ENCODE measurements at places on chromosomes 5 and 9. TPM values are rescaled to one million over a fixed set of nuclear protein-coding genes. Genes with fewer than 3 reads are reported as not detected.

DNA sequence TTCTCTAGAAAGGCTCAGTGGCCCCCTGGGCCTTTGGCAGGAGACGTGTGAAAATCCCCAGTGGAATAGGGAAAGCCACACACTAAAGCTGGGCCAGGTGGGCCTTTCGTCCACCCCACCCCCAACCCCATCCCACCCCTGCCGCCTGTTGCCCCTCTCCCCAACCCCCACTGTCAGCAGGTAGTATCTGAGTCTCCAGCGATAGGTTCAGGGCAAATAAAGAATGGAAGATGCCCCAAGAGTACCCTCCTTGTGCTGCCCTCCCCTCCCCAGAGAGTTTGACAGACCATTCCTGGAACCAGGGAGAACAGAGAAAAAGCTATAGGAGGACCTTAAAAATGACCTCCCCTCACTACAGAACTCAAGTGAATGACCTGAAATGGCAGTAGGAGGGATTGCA lies 36.7 kb upstream of the UBE2D2 start:
- no peak for DNase-seq

GRCh38 chr5:158875272-158875679 lies 224.4 kb downstream of the EBF1 start:
- peak; percentile 59 for DNase-seq

Gene PLAC8L1
- total RNA-seq = 0.67 TPM

GRCh38 chr5:30960036-30960435 lies 233.4 kb upstream of the CDH6 start:
- DNase-seq = no peak

GRCh38 chr9:89591274-89592212 lies 13.3 kb upstream of the GADD45G start:
- no peak for DNase-seq

GRCh38 chr9:127865645-127866464 lies 11.4 kb upstream of the ENG start:
- DNase-seq = no peak

Gene IL13
- 0.84 TPM for total RNA-seq

DNA sequence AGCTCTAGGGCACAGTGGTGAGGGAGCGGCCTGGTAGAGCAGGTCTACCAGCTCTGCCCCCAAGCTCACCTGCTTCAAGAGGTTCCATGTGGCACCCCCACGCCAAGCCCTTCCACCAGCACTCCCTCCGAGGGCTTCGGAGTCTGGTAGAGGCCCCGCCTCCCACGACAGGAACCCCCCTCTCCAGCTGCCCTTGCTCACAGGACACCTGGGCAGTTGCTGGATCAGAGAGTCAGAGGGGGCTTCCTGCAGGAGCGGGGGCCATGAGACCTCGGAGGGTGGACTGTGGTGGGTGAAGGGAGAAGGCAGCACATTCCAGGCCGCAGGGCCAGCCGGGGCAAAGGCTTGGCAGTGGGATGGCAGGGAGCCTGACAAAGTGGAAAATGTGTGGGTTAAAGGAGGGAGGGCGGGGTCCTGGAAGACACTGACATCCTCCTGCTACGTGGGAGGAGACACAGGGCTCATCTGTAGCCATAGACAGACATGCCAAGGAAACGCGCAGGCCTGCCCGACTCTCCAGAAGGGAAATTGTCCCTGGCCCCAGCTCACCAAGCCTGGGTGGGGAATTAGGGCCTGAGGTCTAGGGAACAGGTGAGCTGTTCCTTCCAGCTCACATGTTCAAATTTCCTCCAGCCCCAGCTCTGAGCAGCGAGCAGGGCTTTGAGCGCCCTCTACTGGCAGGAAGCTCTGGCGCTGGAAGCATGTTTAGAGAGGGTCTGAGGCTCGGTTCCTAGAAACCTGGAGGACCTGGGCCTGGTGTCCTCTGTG lies 74.2 kb downstream of the NTNG2 start:
- peak; percentile 65 for DNase-seq

Gene PIP5KL1
- 3.3 TPM for total RNA-seq

DNA sequence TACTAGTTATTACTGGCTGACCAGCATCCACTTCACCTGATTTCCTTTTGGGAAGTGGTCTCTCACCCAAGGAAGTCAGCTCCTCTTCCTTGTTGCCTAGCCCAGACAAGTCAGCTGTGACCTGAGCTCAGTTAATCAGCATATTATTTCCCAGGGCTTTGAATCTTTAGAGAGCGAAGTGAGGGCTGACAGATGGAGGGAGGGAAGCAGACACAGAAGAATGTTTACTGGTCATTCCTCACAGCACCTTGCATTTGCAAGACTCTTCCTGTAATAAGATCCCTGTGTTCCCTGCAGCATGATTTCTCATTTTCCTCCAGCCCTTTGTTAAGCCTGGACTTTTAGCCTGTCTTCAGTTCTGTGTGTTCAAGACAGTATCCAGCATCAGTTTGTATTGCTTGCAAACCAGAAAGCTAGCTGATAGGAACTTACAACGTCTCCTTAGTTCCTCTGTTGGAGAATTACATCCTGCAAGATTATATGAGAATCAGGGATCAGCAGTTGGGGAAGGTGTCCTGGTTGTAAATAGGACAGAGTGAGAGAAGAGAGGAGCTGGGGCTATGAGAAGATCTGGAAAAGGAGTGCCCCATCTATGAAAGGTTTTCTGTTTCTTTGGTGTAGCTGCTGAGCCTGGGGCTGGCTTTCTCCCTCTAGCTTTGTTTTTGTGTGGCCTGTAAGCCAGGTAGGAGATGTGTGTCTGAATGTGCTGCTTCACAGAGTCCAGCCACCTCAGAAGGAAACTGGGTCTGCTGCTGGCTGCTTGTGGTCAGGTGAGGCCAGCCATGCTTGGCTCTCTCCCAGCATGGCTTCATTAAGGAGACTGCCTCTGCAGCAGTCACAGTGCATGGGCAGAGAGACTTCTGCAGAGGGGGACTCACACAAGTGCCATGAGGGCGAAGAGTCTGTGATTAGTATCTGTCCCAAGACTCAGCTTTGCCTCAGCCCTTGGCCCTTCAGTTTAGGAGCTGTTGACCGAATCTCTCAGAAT lies 50.3 kb downstream of the MAN2A1 start:
- DNase-seq = no peak

DNA sequence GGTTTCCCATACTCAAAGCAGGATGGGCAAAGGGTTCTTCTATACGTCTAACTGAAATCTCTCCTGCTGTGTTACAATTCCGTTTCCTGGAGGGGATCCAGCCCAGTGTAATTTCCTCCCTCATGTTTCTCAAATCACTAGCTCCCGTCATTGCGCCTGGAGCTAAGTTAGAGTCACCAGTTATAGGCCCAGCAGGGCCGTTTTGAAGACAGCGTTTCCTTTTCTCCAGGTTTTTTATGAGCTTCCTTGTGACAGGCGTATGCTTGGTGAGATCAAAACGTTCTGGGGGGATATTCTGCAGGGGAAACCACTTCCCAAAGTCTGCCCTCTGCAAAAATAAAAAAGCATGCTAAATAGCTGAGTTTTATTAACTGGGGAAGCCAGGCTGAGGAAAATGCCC lies 53.0 kb upstream of the WWC1 start:
- DNase-seq = no peak

Gene ECM2
- not detected for total RNA-seq

GRCh38 chr9:80134487-80134886 lies 562.7 kb downstream of the TLE4 start:
- DNase-seq = no peak

Gene N4BP3
- 2.5 TPM for total RNA-seq
